ENCODE measurements at places on chromosomes 7 and 10.

DNA sequence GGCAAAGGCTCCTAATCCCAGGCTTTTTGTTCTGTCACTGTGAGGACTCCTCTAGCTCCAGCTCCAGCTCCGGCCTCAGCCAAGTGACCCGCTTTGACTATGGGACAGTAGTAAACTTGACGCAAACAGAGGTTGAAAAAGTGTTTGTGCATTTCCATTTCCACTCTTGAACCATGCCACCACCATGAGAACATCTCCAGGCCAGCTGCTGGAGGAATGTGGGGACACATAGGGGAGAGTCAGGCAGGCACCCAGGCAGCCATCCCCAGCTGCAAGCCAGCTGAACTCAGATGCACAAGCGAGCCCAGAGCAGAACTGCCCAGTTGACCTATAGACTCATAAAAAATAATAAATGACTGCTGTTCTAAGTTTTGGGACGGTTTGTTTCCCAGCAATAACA lies 224.7 kb downstream of the GRID1 start:
- no peak for DNase-seq

- DNase-seq = no peak
Measured at GRCh38 chr7:36336390-36336789, 53.3 kb upstream of the ANLN start.

DNA sequence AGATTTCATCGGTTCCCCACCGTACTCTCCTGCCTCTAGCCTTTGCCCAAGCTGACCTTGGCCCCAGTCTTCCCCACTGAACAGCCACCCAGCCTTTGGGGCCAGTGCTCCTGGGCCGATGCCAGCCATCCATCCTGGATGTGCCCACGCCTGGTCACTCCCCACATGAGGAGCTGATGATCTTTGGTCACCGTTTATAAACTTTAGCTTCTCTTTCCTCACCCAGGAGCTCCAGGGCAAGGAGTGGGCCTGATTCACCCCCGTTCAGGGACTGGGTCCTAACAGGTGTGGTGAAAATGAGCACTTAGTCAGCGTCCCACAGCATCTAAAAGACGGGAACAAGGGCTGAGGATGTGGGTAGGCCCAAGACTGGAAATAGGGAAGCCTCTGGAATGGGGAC lies 22.9 kb downstream of the GTF2IRD1 start:
- DNase-seq = no peak

DNA sequence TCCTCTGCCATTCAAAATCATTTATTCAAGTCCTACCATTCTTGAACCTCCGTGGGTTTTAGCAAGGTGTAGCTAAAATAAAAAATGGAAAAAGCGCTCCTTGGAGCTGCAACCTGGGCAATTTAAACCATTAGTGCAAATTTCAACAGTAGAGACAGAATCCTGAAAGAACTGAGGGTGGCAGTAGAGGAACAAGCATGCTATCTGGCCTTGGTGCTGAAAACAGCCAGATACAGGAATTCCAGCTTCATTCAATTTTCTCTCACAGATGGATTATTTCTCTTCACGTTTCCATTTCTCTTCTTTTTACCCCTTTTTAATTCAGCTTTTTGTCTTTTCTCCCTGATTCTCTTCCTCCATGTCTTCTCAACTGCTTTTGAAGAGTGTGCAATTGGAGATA lies 77.7 kb downstream of the OTUD1 start:
- no peak for DNase-seq

DNA sequence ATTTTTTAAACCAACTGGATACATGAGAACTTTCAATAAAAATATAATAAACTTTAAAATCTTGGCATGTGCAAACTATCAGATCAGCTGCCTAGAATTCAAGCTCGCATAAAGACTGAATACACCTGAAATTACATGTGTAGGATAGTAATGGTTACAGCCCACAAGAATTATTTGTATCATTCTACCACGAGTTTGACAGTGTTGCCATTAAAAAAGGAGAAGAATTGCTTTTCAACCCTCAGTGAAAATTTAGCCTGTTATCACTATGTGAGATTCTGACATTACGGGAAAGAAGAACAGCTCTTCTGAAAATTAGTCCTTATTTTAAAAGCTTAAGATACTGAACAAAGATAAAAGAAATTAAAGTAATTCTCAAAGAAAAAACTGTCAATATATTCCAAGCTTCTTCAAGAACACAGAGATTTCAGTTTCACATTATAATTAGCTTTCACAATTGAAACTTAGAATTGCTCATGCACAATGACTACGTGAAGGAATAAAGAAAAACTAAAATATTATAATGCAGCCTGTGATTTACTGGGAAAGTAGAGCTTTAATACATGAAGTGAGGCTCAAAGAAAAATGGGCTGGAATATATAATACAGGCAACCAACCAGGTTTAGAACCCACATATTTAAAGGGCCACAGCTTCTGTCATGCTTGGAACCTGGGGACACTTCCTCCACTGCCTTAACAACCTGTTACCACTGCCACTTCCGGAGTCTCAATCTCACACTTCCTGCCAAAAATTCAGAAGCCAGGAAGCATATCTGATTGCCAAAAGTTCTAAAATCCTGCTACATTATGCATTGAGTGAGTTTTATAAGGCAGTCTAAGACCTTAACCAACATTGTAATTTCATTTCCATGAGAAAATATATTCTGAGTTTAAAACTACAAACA lies 23.2 kb downstream of the TPK1 start:
- DNase-seq = no peak

Data from WERI-Rb-1 (cell line).